Stimulated activated CD4-positive, alpha-beta T cell treated with anti-CD3 and anti-CD28 coated beads, Interleukin-1b, Interleukin-23, amount 100 ng/mL, for 1 hour (primary cell): ENCODE measurements at places on chromosomes 3 and 15.

GRCh38 chr3:186467969-186468368 is 76.2 kb downstream of the CRYGS start:
- no peak for DNase-seq

DNA sequence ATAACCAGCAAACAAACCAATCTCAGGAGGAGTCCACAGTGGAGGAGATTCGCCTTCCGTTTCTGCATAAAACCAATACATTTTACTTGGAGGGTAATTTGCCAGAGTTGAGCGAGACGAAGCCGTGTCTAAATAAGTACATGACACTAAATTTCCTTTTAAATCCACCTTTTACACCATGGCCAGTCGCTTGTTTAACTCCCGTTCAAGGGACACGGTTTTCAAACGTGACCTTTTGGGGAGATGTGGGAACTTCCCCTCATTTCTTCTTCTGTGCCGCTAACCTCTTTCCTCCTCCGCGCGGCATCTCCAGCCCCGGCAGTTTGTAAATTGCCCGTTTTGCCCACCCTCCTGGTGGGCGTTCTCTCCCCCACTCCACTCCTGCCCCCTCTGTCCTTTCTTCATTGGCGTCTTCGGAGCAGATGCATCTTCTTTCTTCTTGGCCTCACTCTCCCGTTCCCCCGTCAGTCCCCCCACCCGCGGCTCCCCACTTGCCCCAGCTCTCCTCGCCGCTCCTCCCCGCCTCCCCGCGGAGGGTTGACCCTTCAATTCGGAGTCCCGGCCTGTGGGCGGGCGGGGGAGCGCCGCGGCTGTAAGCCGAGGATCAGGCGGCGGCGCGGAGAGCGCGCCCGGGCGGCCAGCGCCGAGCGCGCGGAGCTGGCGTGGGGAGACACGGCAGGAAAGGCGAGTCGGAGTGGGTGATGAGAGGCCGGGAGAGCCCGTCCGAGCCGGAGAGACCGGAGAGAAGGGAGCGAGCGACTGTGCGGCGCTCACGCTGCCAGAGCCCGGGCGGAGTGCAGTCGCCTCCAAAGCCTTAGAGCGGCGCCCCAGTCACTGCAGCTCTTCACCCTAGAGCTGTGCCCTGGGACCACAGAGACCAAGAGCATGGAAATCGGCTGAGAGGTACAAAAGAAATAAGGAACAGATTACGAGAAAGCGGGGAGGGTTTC is at the start of gene NLGN1:
Gene NLGN1, plus strand, starts transcription at position 584 of the 950 bp plus-strand sequence.
- DNase-seq = no peak

GRCh38 chr3:129095285-129095684 is 26.3 kb downstream of the RAB43 start:
- no peak for DNase-seq

- DNase-seq = no peak
Measured at GRCh38 chr3:105828703-105829102, 40.1 kb downstream of the CBLB start.

- no peak for DNase-seq
Measured at GRCh38 chr3:46090161-46090591, 62.9 kb upstream of the XCR1 start.

GRCh38 chr15:58357529-58358476 is 74.0 kb upstream of the LIPC start:
- no peak for DNase-seq

- DNase-seq = no peak
Measured at GRCh38 chr15:55884223-55884622, 109.2 kb downstream of the NEDD4 start.

- no peak for DNase-seq
Measured at GRCh38 chr3:41881233-41881821, 80.6 kb downstream of the ULK4 start.

DNA sequence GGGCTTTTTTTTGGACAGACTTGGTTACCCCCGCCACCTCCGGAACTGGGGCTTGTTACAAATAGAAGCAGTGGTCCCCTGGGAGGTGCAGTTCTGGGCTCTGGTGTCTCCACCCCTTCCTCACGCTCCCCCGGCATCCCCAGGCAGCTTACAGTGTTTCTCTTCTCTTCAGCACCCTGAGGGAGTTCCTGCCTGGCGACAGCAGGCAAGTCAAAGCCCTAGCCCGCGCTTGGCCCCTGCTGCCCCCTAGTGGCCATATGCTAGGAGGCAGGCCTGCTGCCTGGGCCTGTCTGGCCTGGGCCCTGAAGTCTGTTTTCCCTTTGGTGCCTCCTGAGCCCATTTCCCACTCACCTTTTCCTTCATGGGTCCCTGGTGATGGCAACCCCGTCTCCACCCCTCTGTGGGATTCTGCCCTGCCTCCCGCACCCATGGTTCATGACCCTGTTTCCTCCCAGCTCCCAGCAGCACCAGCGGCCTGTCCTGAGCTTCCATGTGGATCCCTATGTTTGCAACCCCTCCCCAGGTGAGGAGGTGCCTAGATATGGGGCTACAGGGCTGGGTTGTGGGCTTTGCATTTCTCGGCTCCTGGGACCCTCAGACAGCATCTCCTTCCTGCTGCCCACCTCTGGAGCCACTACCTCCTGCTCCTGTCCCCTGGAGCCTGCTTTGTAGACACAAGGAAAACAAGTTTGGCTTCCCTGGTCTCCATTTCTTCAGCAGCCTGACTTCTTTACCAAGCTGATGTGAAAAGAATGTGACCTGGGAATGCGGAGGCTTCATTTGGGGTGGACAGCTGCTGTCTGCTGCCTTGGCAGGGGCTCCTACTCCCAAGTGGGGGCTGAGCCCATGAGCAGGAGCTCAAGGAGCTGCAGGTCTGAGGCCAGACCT is 2.2 kb downstream of the SNX22 start:
- peak; percentile 94 for DNase-seq

DNA sequence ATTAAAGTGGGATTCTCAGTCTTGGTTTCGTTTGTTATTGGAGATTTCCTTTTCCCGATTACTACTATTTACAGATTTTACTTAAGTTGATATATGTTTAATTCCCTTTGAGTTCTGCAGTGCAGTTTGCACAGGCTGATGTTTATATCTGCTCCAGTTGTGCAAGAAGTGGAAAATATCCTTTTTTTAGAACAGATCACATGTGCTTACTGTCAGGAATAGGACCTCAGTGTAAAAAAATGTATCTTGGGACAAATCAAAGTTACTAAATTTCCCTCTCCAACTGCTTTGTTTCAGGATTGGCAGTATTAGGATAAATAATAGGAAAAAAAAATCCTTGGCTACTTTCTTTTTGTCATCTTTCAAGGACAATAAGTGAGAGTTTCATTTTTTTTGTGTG is 6.9 kb downstream of the MITF start:
- no peak for DNase-seq
